ENCODE measurements at places on chromosomes 3 and 15.

DNA sequence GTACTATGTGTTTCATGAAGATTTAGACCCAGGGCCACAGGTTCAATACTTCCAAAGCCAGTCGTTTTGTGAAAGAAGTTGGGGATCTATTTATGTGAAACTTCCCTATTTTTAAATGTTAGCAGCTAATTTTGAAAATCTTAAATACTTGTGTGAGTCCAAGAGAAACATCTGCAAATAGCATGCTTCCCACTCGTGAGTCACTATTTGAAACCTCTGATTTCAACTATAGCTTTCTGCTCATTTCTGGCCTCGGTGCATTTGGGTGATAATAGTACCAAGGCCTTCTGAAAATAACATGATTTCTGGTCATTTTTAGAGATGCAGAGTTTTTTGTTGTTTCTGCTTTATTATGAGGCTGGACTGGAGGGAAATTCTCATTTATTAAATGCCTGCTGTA, 110.0 kb downstream of the OPA1 start:
- peak; percentile 14 for DNase-seq

DNA sequence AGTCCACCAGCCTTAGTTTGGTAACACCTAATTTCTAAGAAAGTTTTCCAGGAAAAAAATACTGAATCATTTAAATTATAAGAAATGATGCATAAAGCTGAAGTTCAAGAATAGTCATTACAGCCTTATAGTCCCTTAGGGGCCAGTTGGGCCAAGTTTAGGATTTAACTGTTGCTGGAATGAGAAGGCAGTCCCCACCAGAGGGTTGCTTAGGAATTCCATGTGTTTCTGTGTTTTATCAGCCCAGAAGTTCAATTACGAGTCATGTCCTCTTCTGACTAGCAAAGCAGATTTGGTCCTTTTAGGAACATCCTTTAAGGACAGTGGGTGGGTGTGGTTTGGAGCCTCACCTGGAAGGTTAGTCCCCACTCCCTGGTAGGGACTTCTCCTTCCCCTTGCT, 57.0 kb upstream of the NR2E3 start:
- no peak for DNase-seq

DNA sequence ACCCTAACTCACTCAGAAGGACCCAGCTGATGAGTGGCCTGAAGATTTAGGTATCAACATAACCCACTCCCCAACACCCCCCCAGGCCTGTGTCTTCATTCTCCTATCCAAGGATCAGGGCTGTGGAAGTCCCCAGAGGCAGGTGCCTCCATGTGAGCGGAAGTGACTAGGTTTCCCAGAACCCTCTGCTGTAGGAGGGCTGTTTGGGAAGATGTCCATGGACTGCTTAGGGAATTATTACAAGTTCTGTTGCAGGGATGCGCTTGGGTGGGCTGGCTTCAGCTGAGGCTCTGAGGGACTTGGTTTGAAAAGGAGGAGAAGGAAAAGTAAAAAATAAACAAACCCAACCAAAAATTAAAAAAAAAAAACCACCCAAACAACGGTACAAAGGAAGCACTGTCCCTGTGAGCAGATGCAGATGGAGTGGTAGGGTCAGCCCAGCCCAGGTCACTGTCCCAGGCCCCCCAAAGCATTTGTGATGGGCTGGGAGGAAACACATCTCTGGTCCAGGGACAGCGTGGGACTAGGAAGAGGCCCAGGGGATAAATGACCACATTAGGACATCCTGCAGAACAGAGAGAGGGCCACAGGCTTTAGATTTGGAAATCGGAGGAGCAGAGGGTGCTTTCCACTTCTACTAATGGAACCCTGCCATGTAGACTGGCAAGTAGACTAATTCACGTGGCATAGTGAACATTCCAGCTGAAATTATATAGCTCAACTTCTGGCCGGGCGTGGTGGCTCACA, 12.2 kb upstream of the APOD start:
- DNase-seq: no peak

GRCh38 chr3:138188013-138188730, 1.1 kb downstream of the ARMC8 start:
- DNase-seq: no peak

GRCh38 chr3:60403866-60404265, 847.4 kb downstream of the FHIT start:
- no peak for DNase-seq

DNA sequence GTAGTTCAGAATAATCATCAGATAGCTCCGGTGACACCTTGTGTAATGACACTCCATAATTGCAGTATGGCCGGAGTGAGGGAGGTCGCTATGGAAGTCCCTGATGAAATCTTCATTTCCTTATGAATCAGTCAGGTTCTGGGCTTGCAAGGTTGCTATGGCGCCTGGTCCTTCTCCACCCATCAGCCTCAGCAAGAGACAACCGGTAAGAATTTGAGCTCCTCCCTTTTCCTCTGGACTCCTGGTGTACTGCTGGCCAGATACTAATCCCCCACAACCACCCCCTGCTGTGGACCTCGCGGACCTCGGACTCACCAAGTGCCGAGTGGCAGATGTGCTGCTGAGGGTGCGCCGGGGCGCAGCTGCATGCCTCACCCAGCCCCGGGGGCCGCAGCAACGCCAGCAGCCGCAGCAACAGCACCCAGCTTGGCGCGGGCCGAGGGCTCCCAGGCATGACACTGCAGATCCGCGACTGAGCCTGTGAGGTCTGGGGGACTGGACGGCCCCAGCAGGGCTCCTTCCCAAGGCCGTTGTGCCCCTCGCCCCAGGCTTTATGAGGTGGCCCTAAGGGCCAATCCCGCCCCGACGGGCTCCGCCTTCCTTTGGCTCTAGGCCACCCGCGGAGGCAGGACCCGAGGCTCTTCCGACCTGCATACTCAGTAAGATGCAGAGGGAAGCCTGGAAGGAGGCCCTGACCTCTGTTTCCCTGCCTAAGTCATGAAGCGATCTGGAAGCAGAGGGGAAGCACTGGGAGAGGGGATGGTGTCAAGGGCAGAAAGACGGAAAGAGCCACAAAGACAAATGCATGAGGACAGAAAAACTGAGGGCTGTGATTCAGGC, at the start of gene TIMP4:
TSS of gene TIMP4 (minus strand) at position 526 of the 840 bp plus-strand sequence. CDS start at position 454, 72 bp downstream.
- no peak for DNase-seq

All from hindlimb muscle (tissue), 1 donor.